NCI-H1092 (cell line): ENCODE measurements at places on chromosomes 4 and X.

GRCh38 chr4:16717266-16717970 is 181.0 kb downstream of the LDB2 start:
- no peak for DNase-seq

GRCh38 chr4:175536852-175537453 is 275.1 kb downstream of the GPM6A start:
- peak; percentile 49 for DNase-seq

DNA sequence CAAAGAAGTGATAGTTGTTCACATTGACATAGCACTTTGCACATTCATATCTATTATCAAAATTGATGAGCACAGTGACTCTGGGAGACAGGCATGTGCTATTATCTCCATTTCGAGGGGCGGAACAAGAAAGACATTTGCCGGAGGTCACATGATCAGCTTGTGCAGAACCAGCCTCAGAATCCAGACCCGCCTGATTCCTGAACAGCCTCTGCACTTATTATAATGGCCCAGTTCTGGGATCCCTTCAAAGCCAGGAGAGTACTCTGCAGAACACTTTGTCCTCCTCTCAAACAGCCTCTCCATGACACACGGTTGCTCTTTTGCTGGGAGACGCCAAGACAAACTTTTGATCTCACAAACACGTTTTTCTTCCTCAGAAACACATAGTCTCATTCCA is 48.4 kb downstream of the RWDD4 start:
- no peak for DNase-seq

GRCh38 chrX:134144231-134144630 is 92.8 kb upstream of the CCDC160 start:
- no peak for DNase-seq

DNA sequence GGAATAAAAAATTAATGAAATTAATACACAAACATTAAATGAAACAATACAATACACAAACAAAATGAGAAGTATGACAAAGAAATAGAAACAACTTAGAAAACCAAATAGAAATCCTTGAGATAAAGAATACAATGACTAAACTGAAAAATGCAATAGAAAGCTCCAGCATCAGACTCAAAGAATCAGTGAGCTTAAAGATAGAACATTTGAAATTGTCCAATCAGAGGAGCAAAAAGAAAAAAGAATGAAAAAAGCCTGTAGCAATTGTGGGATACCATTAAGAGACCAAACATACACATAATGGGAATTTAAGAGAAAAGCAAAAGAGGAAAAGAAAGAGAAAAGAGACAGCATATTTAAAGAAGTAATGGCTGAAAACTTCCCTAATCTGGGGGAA is 25.7 kb downstream of the EMCN start:
- DNase-seq = no peak

DNA sequence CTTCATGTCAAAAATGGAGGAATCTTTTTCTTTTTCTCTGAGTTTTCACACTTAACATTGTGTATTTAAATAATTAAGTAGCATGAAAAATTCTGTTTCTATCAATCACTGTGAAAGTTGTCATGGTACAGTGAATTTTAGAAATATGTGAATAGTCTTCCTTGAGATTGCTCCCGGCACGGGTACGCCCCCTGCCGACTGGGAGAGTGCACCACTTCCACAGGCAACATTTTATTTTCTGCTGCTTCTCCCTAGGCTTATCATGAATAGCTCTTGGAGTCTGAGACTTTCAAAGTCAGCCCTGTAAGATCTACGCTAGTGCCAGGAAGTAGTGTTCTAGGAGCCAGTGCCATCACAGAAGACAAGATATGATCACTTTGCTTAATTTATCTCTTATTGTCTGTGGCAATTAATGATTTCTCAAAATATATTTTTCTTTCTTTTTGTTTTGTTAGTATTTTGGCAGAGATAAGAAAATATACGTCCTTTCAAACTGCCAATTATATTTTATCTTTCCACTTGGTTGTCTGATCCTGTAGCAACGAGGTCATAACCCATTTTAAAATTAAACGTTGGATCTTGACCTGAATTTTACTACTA is 763.8 kb upstream of the AADAT start:
- no peak for DNase-seq

DNA sequence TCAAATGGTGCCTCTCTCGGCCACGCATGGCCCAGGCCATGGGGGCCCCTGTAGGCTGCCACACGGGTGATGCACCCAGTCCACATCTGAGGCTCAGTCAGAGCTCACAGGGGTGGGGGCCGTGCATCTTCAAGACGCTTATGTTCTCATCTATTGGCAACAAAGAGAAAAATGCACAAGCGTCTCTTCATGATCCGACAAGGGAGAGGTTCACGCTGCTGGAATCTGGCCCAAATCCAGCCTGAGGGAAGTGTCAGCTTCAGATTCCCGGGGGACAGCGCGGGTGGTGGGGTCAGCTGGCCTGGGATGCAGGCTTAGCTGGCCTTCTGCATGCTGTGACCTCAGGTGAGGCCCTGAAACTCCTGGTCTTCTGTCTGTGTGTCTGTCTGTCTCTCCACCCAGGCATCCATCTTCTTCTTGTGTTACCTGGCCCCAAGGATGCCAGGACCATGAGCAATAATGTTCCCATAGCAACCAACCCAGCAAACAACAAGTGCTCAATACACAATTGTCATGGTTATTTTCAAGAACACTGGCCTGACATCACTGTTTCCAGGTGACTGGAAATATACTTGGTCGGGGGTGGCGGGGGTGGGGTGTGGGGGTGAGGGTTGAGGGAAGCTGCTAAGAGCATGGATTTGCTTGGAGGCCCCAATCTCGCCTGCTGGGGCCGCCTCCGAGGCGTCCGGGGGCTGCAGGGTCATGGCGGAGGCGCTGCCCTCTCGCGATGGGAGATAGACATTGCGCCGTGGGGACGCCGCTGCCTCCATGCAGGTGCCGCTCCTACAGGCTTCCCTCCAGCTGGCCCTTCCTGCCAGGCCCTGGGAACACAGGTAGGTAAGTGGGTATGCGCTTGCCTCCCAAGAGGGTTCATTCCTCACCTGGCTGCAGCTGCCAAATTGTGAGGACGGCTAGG is 48.3 kb downstream of the ABLIM2 start:
- DNase-seq = no peak

- no peak for DNase-seq
Measured at GRCh38 chr4:106019771-106020170, 124.5 kb downstream of the NPNT start.

GRCh38 chr4:154642373-154643009 is 30.0 kb upstream of the FGG start:
- DNase-seq = no peak

DNA sequence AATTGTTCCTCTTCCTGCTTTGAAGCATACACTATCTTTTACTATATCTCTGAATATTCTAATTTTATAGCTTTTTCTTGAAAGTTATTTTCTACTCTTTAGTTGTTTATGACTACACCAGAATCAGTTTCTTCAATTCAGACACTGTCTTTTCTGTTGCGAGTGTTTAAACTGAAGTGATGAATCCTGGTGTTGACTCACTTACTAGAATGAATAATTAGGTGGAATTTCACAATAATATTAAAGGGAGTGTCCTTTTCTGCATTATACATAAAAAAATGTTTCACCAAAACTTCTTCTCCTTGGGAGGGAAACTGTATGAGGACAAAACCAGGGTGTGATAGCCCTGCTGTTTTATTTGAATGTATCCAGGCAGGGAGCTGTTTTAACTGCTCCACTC is 1383.1 kb downstream of the C4orf33 start:
- DNase-seq = no peak

- DNase-seq = peak; percentile 92
Measured at GRCh38 chr4:86302251-86302650, 57.6 kb downstream of the MAPK10 start.

DNA sequence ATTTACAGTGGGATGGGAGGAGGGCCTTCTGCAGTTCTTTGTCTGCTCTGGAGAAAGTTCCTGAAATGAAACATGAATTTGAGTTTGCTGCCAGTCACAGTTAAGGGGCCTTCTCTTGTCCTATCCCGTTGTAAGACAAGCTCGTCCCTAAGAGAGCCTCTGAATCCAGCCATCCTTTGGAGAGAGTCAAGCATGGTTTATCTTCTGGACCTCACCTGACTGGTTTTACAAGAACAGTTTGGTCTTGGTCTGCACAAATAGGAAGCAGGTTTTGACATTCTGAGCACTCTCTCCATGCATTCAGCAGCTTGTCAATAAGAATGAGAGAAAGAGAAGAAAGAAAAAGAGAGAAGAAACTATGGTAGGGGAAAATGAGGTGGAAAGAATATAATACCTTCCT is 20.4 kb upstream of the TENM3 start:
- DNase-seq = no peak

- DNase-seq = no peak
Measured at GRCh38 chr4:41361794-41362526, 105.2 kb downstream of the UCHL1 start.

DNA sequence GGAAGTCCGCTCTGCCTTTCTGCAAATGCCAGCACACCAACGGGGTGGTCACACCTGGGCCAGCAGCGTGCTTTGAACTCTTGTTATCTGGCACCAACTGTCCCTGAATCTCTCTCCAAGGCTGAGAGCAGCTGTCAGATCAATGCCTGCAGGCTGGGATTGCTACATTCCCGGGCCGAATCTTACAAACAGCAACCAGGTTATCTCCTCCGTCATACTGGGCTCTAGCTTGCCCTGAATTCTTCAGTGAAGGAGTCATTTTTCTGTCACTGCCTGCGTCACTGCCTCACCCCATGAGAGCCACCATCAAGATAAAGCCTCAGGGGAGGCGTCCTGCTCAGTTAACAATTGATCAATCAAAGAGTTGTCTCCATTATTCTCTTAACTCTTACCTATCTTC is 329.4 kb upstream of the PPARGC1A start:
- no peak for DNase-seq

DNA sequence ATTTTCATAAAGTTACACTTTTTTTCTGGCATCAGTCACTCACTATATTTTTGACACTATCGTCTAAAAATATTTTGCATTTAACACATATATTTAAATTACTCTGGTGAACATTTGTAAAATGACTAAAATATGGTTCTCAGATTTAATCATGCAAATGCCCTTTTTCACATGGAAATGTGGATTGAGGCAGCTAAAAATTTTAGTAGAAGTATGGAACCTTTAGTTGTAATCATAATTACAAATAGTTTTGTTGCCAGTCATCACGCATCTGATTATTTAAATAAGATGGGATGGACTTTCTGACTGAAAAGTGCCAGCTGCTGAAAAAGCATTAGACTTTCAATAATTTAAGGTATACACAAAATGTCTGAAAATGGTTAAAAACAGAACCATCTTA is 119.3 kb downstream of the PDHA2 start:
- DNase-seq = no peak

DNA sequence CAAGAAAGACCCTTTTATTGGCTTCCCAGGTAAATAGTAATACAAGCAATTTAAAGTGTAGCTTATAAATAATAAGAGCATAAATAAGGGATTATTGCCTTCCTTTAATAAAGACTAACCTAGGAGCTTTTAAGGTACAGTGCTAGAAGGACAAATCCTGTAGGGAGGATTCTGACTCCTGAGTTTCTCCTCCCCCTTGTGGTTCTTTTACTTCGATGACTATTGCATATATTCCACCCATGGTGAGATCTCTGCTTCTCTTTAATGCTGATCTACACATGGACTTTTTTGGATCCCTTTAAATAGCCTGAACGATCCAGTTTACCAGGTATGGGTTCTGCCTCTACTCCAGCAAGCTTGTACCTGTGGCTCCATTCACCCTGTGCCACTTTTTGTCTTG is 2.5 kb downstream of the GALNT7 start:
- no peak for DNase-seq

GRCh38 chrX:40107291-40108161 is 9.8 kb upstream of the BCOR start:
- peak; percentile 70 for DNase-seq

- DNase-seq = peak; percentile 53
Measured at GRCh38 chrX:118726887-118727685, at the start of gene IL13RA1. IL13RA1 (plus strand) TSS chrX:118727606; CDS start chrX:118727639, 33 bp downstream.

DNA sequence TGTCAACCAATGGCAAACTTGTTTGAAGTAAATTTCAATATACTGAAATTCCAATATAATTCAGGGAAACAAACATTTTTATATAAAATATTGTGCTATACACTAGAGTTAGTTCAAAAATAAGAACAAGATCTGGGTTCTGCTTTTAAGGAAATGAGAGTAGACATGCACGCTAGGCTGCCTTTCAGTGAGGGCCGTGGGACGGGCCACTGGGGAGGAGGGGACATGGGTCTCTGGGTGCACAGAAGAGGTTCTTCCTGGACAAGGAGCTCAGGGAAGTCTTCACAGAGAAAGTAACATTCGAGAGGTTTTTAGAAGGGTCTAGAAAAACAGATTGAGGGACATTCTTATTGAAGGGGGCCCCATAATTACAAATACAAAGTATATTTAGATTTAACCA is 64.4 kb downstream of the SHROOM3 start:
- no peak for DNase-seq

GRCh38 chrX:102863735-102864134 is 73.3 kb upstream of the RAB40AL start:
- DNase-seq = peak; percentile 68

GRCh38 chrX:18598413-18598812 is 73.5 kb downstream of the RS1 start:
- DNase-seq = no peak

GRCh38 chr4:8726344-8726851 is 133.8 kb downstream of the CPZ start:
- DNase-seq = no peak

DNA sequence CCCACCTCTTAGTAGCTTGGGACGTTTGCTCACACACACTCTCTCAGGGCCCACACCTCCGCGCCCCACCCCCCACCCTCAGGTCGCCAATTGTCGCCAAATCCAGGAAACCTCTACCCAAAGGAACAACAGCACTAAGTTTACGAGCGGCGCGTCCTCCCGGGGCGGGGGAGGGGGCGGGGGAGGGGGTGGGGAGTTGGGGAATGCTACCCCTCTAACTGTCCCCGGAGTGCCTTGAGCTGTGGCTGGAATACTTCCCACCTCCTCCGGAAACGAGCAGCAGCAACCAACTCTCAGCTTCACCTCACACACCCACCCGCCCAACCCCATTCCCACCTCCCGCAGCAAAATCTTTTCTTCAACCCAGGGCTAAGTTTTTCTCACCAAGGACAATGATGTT is 135.6 kb upstream of the ZIC3 start:
- DNase-seq = no peak

GRCh38 chr4:107380836-107381438 is 339.1 kb downstream of the PAPSS1 start:
- no peak for DNase-seq

DNA sequence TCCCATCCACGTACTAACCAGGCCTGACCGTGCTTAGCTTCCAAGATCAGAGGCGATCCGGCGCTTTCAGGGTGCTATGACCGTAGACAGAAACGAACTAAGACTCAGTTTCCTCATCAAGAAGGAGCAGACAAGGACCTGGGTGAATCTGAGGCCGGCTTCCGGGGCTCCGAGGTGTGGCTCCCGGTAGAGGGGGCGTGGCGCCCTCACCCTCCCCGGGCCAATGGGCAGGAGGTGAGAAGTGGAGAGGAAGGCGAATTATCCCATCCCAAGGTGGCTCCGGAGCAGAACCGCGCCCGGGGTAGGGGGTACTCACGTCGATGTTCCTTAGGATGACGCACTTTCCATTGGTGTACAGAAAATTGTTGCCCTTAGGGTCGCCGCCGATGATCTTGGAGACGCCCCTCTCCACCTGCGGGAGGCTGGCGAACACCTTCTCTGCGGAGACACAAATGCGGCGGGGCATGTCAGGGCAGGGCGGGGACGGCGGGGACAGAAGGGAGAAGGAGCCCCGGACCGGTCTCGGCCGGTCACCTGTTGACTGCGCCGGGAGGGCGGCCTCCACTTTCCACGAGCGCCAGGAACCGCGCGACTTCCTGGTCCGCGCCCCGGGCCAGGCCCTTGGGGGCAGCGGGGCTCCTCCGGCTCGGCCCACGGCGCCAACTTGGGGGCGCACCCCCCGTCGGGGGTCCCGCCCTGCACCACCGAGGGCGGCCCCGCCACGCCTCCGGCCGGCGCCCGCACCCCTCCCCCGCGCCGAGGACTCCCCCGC is 616 bp downstream of the WDR1 start:
- no peak for DNase-seq
